ENCODE measurements at places on chromosomes 3 and 15. TPM values are rescaled to one million over a fixed set of nuclear protein-coding genes. Genes with fewer than 3 reads are reported as not detected.
A peak's percentile ranks its signal among the peaks of the same experiment; 100 is the strongest.

Gene SLC24A5
- not detected for total RNA-seq

Gene WDR73
- total RNA-seq, result 29.5 TPM

Gene ECE2
- not detected for total RNA-seq

Gene TERC
- total RNA-seq, result 544 TPM

Gene GOLGA8M
- total RNA-seq, result 0.51 TPM

Gene ATP13A5
- total RNA-seq, result not detected

Gene CCDC39
- not detected for total RNA-seq

Gene ZNF620
- 2.5 TPM for total RNA-seq

DNA sequence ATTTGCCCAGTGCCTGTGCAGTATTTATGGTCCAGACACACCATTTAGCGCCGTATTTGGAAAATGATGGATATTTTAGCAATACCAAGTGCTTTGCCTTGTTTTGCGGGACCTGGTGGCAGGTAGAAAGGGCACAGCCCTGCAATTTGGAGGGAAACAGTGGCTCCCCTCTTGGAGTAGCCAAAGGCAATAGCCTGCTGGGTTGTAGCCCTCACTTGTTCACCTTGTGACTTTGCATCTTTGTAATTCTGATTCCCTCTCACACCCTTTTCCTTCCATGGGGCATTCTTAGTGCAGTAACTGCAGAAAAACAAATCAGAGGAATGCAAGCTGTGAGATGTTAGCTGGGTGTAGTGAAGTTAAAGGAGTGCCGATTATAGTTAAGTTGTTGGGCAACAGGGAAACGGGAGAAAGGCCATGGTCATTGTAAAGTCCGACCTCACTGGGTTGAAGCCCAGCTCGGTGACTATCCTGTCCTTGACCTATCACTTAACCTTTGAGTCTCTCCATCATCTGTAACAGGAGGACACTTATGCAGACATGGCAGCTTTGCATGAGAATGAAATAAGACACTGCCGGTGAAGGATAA lies 131.0 kb upstream of the KLHL25 start:
- H3K4me3 ChIP-seq, result no peak overlapping the region
- no peaks in the 10 kb centered on the region for H3K4me1 ChIP-seq
- DNase-seq, result no peak
- H3K36me3 ChIP-seq, result no peaks in the 10 kb centered on the region
- peaks cover 4% of the 10 kb centered on the region for H3K27me3 ChIP-seq

DNA sequence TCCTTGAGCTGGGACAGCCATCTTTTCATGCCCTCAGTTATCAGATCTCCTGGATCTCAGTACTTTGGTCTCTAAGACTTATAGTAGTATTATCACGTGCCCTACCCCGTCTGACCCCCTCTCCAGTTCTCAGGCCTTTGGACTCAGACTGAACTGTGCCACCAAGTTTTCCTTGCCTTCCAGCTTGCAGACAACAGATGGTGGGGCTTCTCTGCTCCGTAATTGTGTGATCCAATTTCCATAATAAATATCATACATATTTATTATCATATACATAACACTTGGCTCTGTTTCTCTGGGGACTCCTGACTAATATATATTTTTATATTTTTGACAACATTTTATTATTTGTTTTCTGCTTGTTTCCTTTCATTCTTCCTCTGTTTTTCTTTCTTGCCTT lies 458.8 kb upstream of the SEMA6D start:
- no peaks in the 10 kb centered on the region for H3K27me3 ChIP-seq
- H3K4me1 ChIP-seq, result no peaks in the 10 kb centered on the region
- H3K4me3 ChIP-seq, result no peak overlapping the region

DNA sequence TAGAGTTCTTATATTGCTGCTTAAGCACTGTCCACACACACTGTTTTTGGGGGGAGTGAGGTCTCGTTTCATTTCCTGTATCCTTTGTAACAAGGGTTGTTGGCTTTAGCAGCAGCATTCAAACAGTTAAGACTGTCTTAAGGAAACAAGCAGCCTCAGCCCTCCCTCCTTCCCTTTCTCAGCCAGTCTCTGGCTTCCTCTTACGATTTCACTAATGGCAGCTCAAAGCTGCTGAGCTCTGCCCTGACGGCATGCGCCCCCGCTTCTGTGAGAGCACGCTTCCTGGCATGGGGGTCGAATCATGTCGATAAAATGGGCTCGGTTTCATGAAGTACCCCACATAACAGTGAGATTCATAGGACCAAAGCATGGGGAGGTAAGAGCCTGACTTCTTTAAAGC lies 105.0 kb downstream of the KLHL25 start:
- H3K4me3 ChIP-seq, result no peak overlapping the region
- no peaks in the 10 kb centered on the region for H3K27me3 ChIP-seq
- no peak overlapping the region for H3K27ac ChIP-seq
- peaks cover 10% of the 10 kb centered on the region for H3K36me3 ChIP-seq
- no peaks in the 10 kb centered on the region for H3K4me1 ChIP-seq
- DNase-seq, result no peak

- no peak overlapping the region for H3K4me3 ChIP-seq
- H3K36me3 ChIP-seq, result no peaks in the 10 kb centered on the region
- no peaks in the 10 kb centered on the region for H3K4me1 ChIP-seq
- H3K27me3 ChIP-seq, result no peaks in the 10 kb centered on the region
- H3K27ac ChIP-seq, result no peak overlapping the region
Observed at GRCh38 chr15:25736461-25736860, 126.7 kb downstream of the ATP10A start.

DNA sequence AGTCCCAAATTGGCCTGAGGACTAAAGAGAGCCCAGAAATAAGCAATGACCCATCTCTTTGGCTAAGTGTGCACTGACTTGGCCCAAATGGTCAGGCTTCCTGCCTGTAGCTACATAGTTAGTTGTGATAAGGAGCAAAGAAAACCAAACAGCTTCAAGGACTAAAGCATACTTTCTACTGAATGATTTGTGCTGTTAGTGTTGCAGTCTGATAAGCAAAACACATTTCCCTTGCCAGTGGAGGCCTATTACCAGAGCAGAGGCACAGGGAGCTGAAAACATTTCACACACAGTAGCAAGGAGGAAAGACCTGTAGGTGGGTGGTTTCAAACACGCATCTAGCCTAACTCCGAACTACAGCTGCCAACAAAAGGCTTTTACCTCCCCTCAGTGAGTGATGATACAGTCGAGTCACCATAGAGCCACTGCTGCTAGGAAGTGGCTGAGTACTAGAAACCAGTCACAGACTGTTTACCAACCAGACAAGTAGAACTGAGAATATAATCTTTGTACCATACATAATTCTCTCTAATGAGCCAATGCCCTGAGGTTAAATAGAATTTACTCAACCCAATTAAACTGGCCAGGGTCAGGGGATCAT lies 222.3 kb upstream of the THBS1 start:
- peak; percentile 75 for DNase-seq
- no peaks in the 10 kb centered on the region for H3K36me3 ChIP-seq
- peak overlapping the region; percentile 19 for H3K27ac ChIP-seq
- no peak overlapping the region for H3K4me3 ChIP-seq
- H3K27me3 ChIP-seq, result no peaks in the 10 kb centered on the region

DNA sequence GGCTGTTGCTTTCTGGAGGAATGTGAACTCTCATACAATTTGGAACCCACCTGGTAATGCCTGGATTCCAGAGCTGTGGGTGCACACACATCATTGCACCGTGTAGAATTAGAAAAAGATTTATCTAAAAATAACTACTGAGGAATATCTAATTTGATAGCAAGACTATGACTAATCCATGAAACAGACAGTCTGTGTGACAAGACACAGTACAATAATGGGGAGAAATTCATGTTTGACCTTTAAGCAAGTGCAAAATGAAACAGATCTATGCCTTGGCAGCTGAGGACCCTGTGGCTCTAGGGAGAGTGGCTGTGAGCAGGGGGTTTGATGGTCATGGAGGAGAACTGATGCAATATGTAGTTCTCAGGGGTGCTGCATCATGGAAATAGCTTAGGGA lies 7.9 kb upstream of the DOCK3 start:
- no peak overlapping the region for H3K4me3 ChIP-seq
- H3K4me1 ChIP-seq, result peaks cover 11% of the 10 kb centered on the region
- no peak for DNase-seq
- H3K27ac ChIP-seq, result no peak overlapping the region
- peaks cover 1% of the 10 kb centered on the region for H3K27me3 ChIP-seq

DNA sequence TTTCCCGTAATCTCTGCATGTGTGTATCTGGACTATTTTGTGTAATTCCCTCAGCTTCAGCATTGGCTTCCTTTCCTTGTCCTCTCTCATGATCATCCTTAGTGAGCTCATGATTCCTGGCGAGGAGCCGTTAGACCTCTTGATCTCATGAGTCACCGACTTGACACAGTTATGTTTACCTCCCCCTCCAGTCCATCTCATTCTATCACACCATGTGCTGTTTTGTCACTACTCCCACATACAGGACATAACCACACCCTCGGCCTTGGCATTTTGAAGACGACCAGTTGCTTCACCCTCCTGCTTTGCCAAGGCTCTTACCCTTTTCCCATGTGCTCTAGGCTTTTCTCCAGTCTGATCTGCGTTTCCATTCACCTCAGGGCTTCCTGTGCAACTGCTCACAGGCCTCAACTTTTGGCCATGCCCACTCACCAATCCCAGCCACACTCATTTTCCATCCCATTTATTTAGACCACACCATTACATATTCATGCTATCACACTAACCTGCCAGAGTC lies 41.5 kb downstream of the CP start:
- no peak overlapping the region for H3K4me3 ChIP-seq
- H3K27ac ChIP-seq, result peak overlapping the region; percentile 84
- DNase-seq, result peak; percentile 99
- H3K36me3 ChIP-seq, result no peaks in the 10 kb centered on the region
- no peaks in the 10 kb centered on the region for H3K27me3 ChIP-seq
- peaks cover 26% of the 10 kb centered on the region for H3K4me1 ChIP-seq

DNA sequence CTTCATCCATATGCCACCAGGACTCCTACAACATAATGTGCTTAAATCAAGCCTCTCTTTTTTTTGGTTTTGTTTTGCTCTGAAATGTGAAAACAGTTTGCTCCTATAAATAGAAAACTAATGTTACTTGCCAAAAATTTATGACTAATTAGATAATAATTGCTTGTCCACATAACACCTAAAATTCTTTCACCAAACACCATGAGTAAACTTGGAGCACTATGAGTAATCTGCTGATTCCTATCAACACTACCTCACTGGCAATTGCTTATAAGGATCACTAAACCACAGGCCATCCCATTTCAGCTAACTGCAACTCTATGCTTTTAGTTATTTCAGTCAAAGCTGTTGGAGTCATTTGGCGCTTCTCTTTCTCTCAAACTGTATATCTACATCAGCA lies 252.7 kb downstream of the EPHA3 start:
- H3K36me3 ChIP-seq, result no peaks in the 10 kb centered on the region
- H3K27ac ChIP-seq, result no peak overlapping the region
- peaks cover 6% of the 10 kb centered on the region for H3K4me1 ChIP-seq
- H3K4me3 ChIP-seq, result no peak overlapping the region
- H3K27me3 ChIP-seq, result no peaks in the 10 kb centered on the region

DNA sequence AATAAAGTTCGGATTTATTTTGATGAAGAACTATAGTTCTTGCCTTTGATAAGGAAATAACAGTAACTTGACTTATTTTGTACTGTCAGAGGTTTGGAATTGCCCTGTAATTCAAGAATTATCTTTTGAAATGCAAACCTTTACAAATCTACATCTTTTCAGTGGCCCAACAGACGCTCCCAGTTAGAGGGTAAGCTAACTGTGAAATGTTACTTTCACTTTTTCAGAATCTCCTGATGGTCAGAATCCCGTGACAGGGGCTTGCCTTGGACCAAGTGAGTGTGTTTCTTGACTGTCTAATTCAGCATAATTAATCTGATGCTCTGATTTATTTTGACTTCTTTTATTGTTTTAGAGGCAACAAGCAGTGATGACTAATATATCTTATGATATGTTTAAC lies 262.5 kb downstream of the PLOD2 start:
- no peaks in the 10 kb centered on the region for H3K27me3 ChIP-seq
- no peak for DNase-seq
- no peaks in the 10 kb centered on the region for H3K4me1 ChIP-seq
- H3K27ac ChIP-seq, result no peak overlapping the region
- no peak overlapping the region for H3K4me3 ChIP-seq

GRCh38 chr15:68304589-68305337 lies 27.2 kb downstream of the FEM1B start:
- H3K27ac ChIP-seq, result no peak overlapping the region
- H3K27me3 ChIP-seq, result no peaks in the 10 kb centered on the region
- no peaks in the 10 kb centered on the region for H3K4me1 ChIP-seq
- no peaks in the 10 kb centered on the region for H3K36me3 ChIP-seq

DNA sequence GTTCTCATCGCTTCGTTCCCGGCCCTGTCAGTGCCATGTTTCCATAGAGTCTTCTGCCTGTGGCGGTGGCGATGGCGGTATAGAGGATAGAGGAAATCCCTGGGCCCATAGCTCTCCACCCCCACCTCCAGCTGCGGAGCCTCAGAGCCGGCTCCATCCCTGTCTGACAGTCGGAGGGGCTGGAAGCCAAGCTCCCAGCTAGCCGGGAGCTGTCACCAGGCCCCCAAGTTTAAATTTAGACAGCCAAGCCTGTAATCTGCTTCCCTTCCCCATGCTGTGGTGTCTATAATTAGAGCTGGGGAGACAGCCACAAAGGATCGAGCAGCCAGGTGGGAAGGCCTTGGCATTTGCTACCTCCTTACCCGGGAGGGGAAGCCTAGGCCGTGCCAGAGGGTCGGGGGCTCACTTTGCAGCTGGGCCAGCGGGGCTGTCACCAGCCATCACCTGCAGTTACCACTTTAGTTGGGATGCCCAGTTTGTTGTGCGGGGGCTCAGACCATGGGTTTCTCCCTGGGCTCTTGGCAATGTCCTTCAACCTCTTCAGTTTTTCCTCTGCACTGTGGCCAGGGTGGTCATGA lies 56.3 kb upstream of the SEC13 start:
- no peak for DNase-seq
- H3K27ac ChIP-seq, result no peak overlapping the region
- no peak overlapping the region for H3K4me3 ChIP-seq
- no peaks in the 10 kb centered on the region for H3K36me3 ChIP-seq
- H3K4me1 ChIP-seq, result no peaks in the 10 kb centered on the region
- peaks cover 10% of the 10 kb centered on the region for H3K27me3 ChIP-seq

- H3K4me3 ChIP-seq, result no peak overlapping the region
- H3K36me3 ChIP-seq, result no peaks in the 10 kb centered on the region
- DNase-seq, result no peak
- H3K27me3 ChIP-seq, result no peaks in the 10 kb centered on the region
- no peak overlapping the region for H3K27ac ChIP-seq
Observed at GRCh38 chr15:51580385-51580784, 42.2 kb downstream of the DMXL2 start.

- H3K36me3 ChIP-seq, result no peaks in the 10 kb centered on the region
- H3K27ac ChIP-seq, result no peak overlapping the region
- no peak overlapping the region for H3K4me3 ChIP-seq
- no peak for DNase-seq
Observed at GRCh38 chr3:65779390-65779789, 259.3 kb downstream of the MAGI1 start.

- no peaks in the 10 kb centered on the region for H3K36me3 ChIP-seq
- H3K27me3 ChIP-seq, result peaks cover 39% of the 10 kb centered on the region
- DNase-seq, result no peak
- no peaks in the 10 kb centered on the region for H3K4me1 ChIP-seq
- H3K4me3 ChIP-seq, result no peak overlapping the region
Observed at GRCh38 chr15:93298901-93299300, 209.9 kb upstream of the RGMA start.

GRCh38 chr15:60871731-60872130 lies 357.4 kb downstream of the RORA start:
- no peak overlapping the region for H3K4me3 ChIP-seq
- H3K4me1 ChIP-seq, result no peaks in the 10 kb centered on the region
- H3K27ac ChIP-seq, result no peak overlapping the region
- no peak for DNase-seq
- peaks cover 9% of the 10 kb centered on the region for H3K27me3 ChIP-seq
- H3K36me3 ChIP-seq, result no peaks in the 10 kb centered on the region

GRCh38 chr3:128068156-128068620 lies 16.0 kb downstream of the SEC61A1 start:
- H3K4me3 ChIP-seq, result no peak overlapping the region
- H3K4me1 ChIP-seq, result peaks cover 1% of the 10 kb centered on the region
- no peak overlapping the region for H3K27ac ChIP-seq
- H3K27me3 ChIP-seq, result no peaks in the 10 kb centered on the region
